ENCODE measurements at places on chromosomes 5 and 9.
A peak's percentile ranks its signal among the peaks of the same experiment; 100 is the strongest.

- no peak for DNase-seq
These were observed 77.0 kb upstream of the TBC1D2 start for GRCh38 chr9:98332405-98332831.

DNA sequence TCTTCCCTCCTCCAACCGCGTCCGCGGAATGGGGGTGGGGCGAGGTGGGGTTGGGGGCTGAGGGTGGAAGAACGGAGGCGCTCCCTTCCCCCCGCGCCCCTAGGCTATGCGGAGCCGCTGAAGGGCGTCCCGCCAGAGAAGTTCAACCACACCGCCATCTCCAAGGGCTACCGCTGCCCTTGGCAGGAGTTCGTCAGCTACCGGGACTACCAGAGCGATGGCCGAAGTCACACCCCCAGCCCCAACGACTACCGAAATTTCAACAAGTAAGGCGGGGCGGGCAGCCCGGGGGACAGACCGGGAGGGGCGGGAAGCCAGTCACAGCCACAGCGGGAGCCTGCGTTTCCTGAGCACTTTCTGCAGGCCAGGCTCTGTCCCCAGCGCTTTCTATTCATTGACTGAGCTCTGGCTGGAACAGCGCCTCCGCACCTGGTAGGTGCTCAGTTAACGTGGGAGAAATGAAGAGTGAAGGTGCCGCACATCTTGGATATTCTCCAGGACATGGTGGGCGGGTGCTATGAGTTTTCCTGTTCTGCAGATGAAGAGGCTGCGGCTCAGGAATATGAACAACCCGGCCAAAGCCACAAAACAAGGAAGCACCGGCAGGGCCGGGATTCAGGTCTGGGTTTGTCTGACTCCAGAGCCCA is 11.3 kb downstream of the MYOZ3 start:
- DNase-seq: peak; percentile 54

DNA sequence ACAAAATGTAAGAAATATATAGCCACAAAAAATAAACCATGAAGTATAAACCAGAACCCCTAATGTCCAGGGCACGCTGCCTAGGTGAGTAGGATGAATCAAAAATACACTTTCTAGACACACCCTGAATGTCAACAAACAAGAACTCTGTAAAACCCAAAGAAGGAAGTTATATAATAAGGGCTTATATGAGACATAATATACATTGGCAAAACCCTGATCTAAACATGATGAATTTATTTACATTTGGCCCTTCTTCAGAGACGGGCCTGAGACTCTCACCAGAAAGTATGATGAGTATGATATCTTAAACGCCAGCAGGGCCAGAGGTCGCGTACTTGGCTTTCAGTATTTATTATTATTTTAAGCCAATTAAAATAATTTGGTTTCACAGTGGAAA is 125.1 kb upstream of the FST start:
- DNase-seq: no peak

GRCh38 chr9:124652615-124653393 is 118.3 kb downstream of the NR6A1 start:
- DNase-seq: no peak

DNA sequence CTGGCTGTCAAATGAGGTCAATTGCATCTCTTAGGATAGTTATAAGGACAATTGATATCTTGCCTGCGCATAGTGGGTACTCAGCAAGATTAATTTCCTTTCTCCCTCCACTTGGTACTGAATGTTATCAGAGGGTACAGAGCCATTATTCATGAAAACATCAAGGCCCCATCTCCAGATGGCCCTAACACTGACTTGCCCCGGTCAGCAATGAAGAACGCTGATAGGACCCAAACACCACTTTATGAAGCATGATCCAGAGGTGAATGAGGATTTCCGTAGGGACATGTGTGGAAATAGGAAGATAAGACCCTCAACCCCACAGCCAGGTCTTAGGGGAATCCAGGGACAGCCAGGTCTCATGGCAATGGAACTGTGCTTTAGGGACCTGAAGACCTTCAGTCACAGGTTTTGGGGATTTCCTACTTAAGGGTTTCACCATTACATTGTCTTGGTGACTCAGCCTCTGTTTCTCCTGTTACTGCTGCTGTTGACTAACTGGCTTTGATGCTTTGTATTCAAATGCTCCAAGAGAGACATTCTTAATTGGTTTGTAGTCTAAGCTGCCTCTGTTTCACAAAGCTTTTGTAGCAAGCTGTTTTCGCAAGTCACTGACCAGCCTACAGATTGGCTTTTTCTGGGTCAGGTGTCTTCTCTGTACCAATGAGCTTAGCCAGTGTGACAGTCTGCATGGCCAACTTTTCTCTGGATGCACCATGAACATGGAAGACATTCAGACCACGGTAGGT is 35.3 kb upstream of the IQGAP2 start:
- DNase-seq: peak; percentile 85

- no peak for DNase-seq
These were observed 18.8 kb upstream of the PRLR start for GRCh38 chr5:35248843-35249780.

DNA sequence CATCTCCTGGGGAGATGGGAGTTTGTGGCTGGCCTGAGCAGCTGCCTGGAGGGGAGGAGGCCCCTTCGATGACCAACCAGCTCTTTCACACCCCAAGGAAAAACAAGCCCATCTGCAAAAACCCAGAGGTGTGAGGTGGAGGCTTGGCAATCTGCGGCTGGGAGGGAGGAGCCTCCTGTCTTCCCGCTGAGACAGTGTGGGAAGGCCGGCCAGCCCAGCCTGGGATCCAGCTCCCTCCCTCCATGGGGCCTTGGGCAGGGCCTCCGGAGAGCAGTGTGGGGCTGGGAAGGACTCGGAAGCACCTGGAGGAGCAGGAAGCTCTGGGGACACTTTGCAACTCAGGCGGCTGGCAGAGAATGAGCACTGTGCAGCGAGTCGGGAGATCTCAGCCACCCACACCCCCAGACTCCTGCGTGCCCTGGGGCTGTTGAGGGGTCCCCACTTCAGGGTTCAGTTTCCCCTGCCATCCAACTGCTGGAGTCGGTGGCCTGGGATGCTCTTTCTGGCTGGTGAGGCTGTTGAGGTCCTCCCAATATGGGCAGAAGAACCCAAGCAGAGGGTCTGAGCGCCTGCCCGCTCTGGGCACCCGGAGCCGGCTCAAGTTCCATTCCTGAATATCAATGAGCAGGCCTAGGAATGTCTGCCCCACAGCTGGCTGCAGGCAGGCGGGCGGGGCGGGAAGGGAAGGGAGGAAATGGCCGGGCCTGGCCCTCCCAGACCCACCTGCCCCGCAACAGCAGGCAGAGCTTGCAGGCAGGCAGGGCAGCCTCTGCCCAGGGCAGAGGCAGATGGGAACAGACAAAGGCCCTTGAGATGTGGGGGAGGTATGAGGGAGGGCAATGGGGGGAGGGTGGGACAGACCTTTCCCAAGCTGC is 101.1 kb downstream of the FGF18 start:
- DNase-seq: no peak

GRCh38 chr5:43042626-43043399 is 2.7 kb upstream of the ANXA2R start:
- peak; percentile 72 for DNase-seq

DNA sequence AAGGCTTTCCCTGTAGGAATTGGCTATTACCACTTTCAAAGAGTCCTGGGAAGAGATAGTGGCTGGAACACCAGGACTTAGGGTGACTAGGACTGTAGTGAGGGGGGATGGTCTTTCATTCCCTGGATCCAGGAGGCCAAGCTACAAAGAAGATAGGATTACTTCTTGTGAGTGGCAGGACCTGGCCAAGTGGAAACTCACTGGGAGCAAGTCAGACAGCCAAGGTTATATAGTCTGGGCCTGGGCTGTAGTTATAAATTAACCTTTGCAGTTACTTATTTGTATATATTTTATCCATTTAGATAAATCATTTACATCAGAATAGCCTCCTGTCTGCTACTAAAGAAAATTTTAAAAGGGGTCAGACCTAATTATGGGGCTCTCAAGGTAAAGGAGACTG is 124.3 kb downstream of the TLR4 start:
- no peak for DNase-seq

- DNase-seq: no peak
These were observed 78.1 kb downstream of the ADAMTS2 start for GRCh38 chr5:179267071-179267670.

- peak; percentile 67 for DNase-seq
These were observed 113.7 kb downstream of the KLHL3 start for GRCh38 chr5:137621861-137622823.

GRCh38 chr9:21395778-21396717 is 10.8 kb upstream of the IFNA2 start:
- DNase-seq: peak; percentile 48

- no peak for DNase-seq
These were observed 71.0 kb downstream of the NREP start for GRCh38 chr5:111685969-111686368.

- DNase-seq: no peak
These were observed 179.0 kb downstream of the TSSK1B start for GRCh38 chr5:113255579-113256386.

DNA sequence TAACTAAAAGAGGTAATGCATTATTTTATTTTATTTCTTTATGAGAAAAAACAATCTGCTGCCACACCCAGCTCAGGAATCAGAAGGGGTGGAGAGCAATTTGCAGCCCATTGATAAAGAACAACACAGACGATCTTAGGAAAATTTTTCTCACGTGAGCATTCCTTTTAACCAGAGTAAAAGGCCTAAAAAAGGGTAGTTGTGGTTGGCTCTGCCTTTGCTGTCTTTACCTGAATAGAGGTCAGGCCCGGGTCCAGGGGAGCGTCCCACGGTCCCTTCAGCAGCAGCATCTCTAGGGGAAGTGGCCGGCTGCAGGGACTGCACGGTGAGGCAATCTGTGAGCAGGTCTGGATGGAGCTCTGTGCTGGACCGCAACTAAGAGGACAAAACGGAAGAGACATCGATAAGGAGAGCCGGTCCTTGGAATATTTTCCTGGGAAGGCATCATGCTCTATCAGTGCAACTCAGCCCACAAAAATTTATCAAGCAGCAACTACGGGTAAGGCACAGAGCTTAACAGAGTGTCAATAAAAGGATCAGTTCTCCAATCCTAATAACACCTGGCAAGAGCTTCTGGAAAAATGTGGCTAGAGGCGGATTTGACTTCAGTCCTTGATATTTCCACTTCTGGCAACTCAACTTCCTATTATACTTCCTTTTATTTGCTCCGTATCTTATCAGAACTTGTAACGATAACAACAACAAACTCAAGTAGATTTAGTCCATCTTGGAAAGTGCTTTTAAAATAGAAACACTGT is 372.8 kb upstream of the RFX3 start:
- DNase-seq: no peak

- DNase-seq: no peak
These were observed 19.3 kb upstream of the STRBP start for GRCh38 chr9:123287639-123288038.

DNA sequence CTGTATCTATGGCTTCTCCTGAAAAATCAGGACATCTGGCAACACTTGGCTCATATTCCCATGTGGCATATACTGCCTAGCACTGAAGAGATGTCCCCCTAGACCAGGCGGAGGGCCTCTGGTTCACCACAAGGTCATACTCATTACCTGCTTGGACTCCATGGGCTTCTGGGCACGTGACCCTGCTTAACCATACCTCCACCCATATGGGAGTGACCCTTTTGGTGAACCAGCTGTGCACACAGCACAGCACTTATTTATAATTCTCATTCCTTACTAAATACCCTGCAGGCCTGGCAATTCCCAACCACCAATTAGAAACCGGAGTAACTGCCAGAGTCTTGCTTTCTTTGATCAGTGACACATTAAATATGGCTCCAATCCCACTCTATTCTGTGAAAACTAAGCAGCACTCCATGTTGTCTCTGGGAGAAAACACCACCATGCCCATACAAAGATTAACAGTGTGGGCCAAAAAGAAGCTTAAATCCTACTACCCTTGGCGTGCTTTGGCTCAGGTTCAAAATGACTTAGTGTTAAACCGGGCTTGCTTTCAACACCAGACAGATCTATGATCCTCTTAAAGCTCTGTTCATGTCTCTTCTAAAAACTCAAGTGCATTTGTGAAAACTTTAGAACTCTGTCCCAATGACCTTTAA is 57.7 kb downstream of the MTMR12 start:
- DNase-seq: no peak

- no peak for DNase-seq
These were observed 10.6 kb upstream of the NDUFS4 start for GRCh38 chr5:53549792-53550191.

DNA sequence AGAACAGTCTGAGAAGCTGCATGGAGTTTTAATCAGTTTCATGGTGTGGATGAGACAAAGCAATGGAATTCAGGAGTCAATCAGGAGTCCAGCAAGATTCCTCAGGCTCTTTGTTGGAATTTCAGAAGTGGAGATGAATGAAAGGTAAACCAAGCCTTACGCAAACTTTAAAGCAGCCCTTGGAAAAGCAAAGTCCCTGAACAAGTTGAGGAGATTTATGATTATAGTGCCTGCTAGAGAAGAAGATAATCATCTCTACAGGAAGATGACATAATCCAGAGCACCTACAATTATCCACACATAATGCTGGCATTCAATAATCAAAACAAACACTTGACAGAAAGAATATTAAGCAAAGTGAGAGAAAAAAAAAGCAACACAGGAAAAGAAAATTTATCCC is 1380.1 kb upstream of the NUDT12 start:
- DNase-seq: no peak

GRCh38 chr5:17378346-17378997 is 119.6 kb upstream of the TAF11L2 start:
- DNase-seq: peak; percentile 40

- DNase-seq: no peak
These were observed 24.8 kb upstream of the ZNF618 start for GRCh38 chr9:113851359-113851758.

- DNase-seq: no peak
These were observed 2.5 kb downstream of the BRIX1 start for GRCh38 chr5:34918025-34918424.

- no peak for DNase-seq
These were observed 7.7 kb upstream of the TMEM161B start for GRCh38 chr5:88276378-88276777.

DNA sequence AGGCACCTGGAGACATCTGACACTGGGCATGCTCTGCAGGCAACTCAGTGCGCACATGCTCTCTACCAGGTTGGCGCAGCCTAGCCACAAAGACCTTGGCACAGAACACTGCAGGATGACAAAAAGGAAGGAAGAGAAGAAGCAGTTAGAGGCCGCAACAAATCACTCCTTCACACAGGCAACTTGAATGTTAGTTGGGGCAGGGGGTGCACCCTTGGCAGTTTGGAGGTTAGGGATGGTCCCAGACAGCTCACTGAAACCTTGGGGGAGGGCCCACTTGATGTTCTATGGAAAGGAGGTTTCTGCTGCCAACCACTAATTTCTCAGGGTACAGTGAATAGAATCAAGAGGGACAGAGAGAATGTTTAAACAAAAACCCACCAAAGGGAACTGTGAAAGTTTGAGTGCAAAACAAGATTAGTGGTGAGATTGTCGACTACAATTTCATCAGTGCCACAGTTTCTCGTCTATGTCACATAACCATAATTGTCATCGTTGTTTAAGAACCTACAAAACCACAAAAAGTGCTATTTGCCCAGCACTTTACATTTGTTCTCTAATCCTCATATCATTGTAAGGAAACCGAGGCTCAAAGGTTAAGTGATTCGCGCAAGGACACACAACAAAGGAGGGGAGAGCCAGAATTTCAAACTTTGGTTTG is 48.7 kb downstream of the FBXW11 start:
- no peak for DNase-seq

GRCh38 chr9:126198854-126199253 is 127.8 kb upstream of the MVB12B start:
- DNase-seq: no peak
